ENCODE measurements at places on chromosomes 3 and 15.

- peak; percentile 29 for DNase-seq
Measured at GRCh38 chr15:50764461-50765194, 878 bp downstream of the SPPL2A start.

DNA sequence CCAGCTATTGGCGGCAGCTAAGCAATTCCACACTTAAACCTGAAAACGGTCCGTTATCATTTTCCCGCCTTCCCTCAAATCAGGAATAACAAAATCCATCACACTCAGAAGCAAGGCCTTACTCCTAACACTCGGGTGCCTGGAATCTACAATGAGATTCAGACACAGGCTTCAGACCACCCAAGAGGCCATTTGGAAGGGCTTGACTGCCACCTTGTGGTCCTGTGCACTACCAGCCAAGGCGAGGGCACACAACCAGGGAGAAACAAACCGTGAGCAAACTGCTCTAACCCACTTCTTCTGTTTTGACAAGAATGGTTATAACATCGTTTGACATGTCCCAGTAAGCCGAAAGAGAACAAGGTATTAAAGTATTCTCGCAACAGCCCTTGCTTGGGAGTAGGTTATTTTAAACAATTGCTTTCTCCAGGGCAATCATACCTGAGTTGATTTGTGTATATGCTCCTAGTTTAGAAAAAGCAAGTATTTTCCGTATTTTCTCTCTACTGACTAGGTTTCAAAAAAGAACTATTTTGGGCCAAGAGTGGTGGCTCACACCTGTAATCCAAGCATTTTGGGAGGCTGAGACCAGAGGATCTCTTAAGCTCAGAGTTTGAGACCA is 40.1 kb upstream of the TAFA4 start:
- peak; percentile 0 for DNase-seq

- DNase-seq, result no peak
Measured at GRCh38 chr3:88690287-88690686, 417.1 kb upstream of the EPHA3 start.

- no peak for DNase-seq
Measured at GRCh38 chr3:39105687-39106063, 1.8 kb downstream of the GORASP1 start.

GRCh38 chr3:117817103-117817502 is 1107.5 kb downstream of the TUSC7 start:
- no peak for DNase-seq

GRCh38 chr15:25169318-25169717 is 214.5 kb downstream of the SNRPN start:
- no peak for DNase-seq

GRCh38 chr3:194053136-194053535 is 82.8 kb upstream of the HES1 start:
- no peak for DNase-seq

DNA sequence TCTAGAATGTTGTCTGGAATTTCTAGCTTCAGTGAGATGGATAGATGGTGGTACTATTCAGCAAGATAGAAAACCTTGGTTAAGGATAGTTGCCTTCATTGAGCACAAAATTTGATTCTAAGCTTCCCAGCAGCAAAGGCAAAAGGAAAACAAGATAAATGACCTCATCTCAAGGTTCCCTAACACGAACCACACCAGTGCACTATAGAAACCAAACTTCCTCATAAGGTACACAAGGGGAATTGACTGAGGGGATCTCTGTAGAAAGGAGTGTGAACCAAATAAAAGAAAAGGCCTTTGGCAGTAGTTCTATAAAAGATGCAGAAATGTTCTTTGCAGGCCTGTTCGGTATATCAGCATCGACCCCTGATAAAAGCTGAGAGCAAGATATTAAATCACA is 288.9 kb downstream of the SHQ1 start:
- DNase-seq, result no peak

DNA sequence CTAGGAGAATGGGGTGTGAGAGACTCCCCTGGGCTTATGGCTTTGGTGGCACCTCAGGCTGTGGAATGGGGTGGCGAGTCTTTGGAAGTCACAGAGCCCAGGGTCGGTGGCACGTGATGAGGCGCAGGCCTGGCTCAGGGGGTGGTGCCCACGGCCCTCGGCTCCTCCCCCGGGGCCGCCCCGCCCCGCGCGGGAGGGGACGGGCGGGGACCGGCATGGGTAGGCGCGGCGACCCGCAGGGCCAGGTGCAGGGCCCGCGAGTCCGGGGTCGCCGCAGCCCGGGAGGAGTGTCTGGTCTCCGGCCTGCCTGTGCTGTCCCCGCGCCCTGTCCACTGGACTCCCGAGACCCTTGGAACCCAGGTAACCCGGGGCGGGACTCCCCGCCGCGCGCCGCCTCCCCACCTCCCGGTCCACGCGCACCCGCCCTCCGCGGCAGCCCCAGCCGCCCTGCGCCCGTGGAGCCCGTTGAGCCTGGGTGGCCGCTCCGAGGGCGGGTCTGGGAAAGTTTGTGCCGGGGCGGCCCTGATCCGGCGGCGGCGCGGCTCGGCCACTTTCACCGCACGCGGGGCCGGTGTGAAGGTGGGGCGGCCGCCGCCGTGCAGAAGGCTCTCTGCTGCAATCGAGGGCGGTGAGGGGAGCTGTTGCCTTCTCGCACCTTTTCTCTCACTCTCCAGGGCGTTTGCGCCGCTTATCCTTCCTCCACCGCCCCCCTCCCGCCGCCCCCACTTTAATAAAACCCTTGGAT is at the start of gene PAQR5:
Gene PAQR5 (plus strand): TSS at position 216 of the 745 bp plus-strand sequence. CDS start 61,169 bp downstream, outside the sequence.
- no peak for DNase-seq
